ENCODE measurements at places on chromosomes 4 and X. TPM values are rescaled to one million over a fixed set of nuclear protein-coding genes. Genes with fewer than 3 reads are reported as not detected.

DNA sequence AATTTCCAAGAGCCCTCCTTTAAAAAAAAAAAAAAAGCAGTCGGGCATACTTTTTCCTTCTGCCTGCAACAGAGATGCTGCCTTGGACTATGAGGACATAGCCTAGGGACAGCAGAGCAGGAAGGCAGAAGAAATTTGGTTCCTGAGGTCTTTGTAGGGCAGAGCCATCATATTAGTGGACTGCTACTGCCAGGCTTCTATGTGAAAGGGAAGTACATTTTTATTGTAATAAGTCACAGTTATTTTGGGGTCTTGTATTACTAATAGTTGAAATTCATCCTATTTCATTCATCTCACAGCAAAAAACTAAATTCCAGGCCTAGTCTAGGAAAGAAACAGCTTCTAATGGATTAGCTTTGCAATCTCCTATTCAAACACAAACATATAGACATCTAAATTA, 211.2 kb downstream of the NSUN7 start:
- H3K36me3 ChIP-seq: no peaks in the 10 kb centered on the region
- H3K27me3 ChIP-seq: no peaks in the 10 kb centered on the region
- H3K4me1 ChIP-seq: peaks cover 11% of the 10 kb centered on the region
- no peak overlapping the region for H3K27ac ChIP-seq

GRCh38 chr4:159297091-159297490, 194.2 kb downstream of the RAPGEF2 start:
- no peak for DNase-seq
- H3K27ac ChIP-seq: peak overlapping the region; percentile 94
- H3K4me3 ChIP-seq: no peak overlapping the region
- no peaks in the 10 kb centered on the region for H3K27me3 ChIP-seq

Gene MAGEA1
- total RNA-seq: 0.07 TPM

- no peaks in the 10 kb centered on the region for H3K27me3 ChIP-seq
- H3K27ac ChIP-seq: no peak overlapping the region
- no peak overlapping the region for H3K4me3 ChIP-seq
Observed at GRCh38 chr4:144787365-144788258, 141.7 kb downstream of the HHIP start.

DNA sequence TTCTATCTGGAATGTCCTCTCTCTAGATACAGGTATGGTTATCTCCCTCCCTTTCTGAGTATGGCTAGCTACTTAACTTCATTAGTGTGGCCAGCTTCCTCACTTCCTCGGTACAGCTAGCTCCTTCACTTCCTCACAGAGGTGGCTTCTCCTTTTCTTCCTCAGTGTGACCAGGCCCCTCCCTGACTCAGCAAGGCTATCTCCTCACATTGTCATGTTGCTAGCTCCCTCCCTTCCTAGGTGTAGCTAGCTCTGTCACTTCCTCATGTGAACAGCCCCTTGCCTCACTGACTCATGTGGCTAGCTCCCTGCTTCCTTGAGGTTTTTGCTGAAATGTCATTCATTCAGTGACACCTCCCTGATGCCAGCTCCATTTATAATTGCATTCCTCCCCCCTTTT, 67.3 kb upstream of the DDIT4L start:
- no peaks in the 10 kb centered on the region for H3K36me3 ChIP-seq
- H3K4me3 ChIP-seq: no peak overlapping the region
- H3K27ac ChIP-seq: no peak overlapping the region
- H3K27me3 ChIP-seq: no peaks in the 10 kb centered on the region

- no peak overlapping the region for H3K27ac ChIP-seq
- no peaks in the 10 kb centered on the region for H3K27me3 ChIP-seq
- no peaks in the 10 kb centered on the region for H3K4me1 ChIP-seq
- no peak overlapping the region for H3K4me3 ChIP-seq
Observed at GRCh38 chrX:101642093-101642492, 17.6 kb downstream of the ARMCX2 start.

DNA sequence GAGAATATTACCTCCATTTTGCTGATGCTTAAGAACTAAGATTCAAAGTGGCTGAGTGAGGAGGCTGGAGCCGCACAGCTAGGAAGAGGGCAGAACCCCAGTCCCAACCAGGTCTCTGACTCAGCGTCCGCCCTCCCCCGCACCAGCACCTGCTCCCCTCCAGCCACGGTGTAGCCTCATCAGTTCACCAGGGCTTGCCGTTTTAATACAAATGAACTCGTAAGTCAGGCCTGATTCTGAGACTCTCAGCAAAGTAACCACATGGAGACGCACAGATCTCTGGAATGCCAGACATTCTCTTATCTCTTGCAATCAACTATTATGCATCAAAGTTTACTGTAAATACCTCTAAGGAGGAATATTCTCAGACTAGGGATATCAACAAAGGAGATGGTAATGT, 52.4 kb downstream of the ENPP6 start:
- no peak overlapping the region for H3K27ac ChIP-seq
- DNase-seq: peak; percentile 40
- H3K4me3 ChIP-seq: no peak overlapping the region
- H3K4me1 ChIP-seq: no peaks in the 10 kb centered on the region
- peaks cover 11% of the 10 kb centered on the region for H3K27me3 ChIP-seq

Gene RHOXF1
- not detected for total RNA-seq

DNA sequence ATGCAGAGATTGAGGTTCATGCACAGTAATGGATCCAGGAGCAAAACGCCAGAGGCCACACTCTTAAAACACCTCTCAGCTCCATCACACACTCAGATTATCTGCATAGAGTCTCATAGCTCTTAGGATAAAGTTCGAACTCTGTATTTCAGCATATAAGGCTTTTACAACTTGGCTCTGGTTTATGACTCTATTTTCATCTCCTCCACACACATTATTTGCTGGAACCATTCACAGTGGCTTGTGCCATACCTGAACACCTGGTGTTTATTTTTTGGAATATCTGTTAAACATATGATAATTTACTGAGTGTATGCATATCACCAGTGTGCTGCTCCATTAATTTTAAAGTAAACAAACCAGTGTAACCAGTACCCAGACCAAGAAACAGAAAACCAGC, 27.2 kb downstream of the RASL11B start:
- no peaks in the 10 kb centered on the region for H3K36me3 ChIP-seq
- H3K4me3 ChIP-seq: no peak overlapping the region
- peaks cover 9% of the 10 kb centered on the region for H3K4me1 ChIP-seq
- H3K27ac ChIP-seq: no peak overlapping the region
- no peaks in the 10 kb centered on the region for H3K27me3 ChIP-seq

Gene KCND1
- total RNA-seq: 0.51 TPM

DNA sequence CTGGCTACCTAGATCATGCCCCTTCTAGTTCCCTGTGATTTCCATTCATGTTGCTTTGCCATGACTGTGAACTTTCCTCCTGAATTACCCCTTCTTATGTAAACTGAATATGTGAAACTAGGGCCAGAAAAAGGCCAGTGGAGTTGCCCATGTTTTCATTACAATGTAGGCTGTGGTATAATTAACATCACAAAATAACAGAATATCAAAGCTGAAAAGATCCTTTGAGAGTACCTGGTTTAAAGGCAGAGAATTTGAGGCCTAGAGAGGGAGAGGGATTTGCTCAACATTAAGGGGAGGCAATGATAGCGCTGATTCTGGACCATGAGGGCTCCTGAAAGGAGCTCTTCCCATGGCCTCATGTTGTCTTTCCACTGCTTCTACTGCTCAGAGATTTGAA, 392.2 kb downstream of the OPHN1 start:
- no peaks in the 10 kb centered on the region for H3K4me1 ChIP-seq
- H3K4me3 ChIP-seq: no peak overlapping the region
- H3K27me3 ChIP-seq: no peaks in the 10 kb centered on the region
- no peaks in the 10 kb centered on the region for H3K36me3 ChIP-seq

DNA sequence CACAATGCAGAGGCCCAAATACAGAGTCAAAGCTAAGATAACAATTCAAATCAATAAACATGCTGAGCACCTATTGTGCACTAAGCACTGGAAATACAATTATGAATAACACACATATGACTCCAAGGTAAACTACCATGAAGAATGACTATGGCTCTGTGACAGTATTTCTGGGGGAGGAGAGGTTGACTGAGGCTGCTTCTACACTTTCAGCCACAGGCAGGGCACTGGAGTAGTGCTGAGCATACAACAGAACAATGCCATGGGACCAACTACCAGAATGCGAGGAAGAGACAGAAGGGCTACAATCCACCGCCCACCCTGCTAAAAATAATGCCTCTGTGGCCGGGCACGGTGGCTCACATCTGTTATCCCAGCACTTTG, 13.7 kb downstream of the TEC start:
- no peak overlapping the region for H3K27ac ChIP-seq
- H3K27me3 ChIP-seq: no peaks in the 10 kb centered on the region
- H3K4me1 ChIP-seq: peaks cover 8% of the 10 kb centered on the region
- no peak overlapping the region for H3K4me3 ChIP-seq
- no peak for DNase-seq

DNA sequence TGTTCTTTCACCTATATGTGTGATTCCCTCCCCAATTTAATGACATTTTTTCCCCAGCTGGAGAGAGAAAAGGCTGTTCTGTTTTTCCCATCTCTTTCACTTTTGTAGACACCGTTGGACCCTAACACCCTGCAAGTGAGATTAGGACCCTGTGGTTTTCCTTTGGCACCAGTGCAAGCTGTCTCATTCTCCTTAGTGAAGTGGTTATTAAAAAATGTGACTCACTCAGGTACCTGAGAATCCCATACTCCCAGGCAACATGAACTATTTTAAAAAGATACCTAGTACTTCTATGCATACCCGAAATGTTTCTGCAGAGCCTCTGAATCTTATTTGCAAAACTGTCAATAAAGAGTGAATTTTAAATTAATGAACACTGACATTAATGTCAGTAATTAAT, 175.7 kb upstream of the TBC1D9 start:
- peak; percentile 16 for DNase-seq
- no peak overlapping the region for H3K27ac ChIP-seq
- H3K4me3 ChIP-seq: no peak overlapping the region
- peaks cover 4% of the 10 kb centered on the region for H3K4me1 ChIP-seq

- peak within 1 kb of the TSS; percentile 81 for H3K27ac ChIP-seq
- peaks cover 11% of the 10 kb centered on the region for H3K36me3 ChIP-seq
- peak; percentile 92 for DNase-seq
- peak within 1 kb of the TSS; percentile 84 for H3K4me3 ChIP-seq
Observed at GRCh38 chrX:15493118-15493962, at the start of gene PIR. TSS of gene PIR (minus strand) at chrX:15493333. CDS start at chrX:15491257, 2,076 bp downstream.

Gene PDLIM3
- not detected for total RNA-seq

- peaks cover 18% of the 10 kb centered on the region for H3K4me1 ChIP-seq
- no peaks in the 10 kb centered on the region for H3K36me3 ChIP-seq
- H3K27me3 ChIP-seq: no peaks in the 10 kb centered on the region
- no peak overlapping the region for H3K4me3 ChIP-seq
- DNase-seq: peak; percentile 67
Observed at GRCh38 chr4:73895201-73896175, 26.3 kb downstream of the CXCL1 start.

DNA sequence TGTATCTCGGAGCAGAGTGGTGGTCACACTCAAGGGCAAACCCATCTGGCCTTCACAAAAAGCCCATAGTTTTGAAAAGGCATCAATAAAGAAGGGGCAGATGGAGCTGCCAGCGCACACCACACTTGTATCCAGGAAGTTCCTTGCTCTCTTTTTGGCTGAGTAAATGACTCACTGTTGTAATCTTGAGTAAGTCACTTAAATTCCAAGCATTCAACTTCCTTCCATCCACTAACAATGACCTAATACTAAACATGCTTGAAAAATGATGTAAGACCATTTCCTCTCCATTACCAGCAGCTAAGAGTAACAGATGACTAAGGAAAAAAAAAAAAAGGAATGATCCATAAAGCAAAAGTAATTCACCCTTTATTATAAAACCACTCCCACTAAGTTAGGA, 32.4 kb upstream of the MYOZ2 start:
- no peaks in the 10 kb centered on the region for H3K27me3 ChIP-seq
- H3K4me1 ChIP-seq: peaks cover 42% of the 10 kb centered on the region
- peak; percentile 87 for DNase-seq
- no peak overlapping the region for H3K4me3 ChIP-seq

DNA sequence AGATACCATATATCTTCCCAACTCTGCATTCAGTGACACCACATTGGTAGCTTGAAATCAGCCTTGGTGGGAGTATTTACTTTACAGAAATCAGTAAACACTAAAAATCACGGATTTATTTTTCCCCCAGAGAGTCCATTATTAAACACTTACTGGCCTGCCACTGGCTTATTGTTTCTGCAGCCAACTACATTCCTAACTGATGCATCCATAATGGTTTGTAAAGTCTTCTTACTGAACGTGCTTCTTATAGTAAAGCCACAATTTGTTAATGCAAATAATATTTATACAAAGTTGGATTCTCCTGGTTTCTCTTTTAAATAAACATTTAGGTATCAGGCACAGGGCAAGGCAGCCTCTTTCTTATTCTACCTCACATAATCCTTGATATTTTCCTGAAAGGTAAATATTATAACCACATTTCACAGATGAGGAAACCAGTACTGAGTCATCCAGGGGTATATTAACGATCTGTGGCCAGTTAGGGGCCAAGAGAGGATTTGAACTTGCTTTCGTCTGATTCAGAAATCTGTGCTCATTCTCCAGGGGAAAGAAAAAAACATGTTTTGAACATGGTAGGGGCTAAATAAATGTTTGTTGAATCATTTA, 136.5 kb downstream of the RAB28 start:
- no peaks in the 10 kb centered on the region for H3K4me1 ChIP-seq
- H3K4me3 ChIP-seq: no peak overlapping the region
- peak; percentile 41 for DNase-seq
